ENCODE measurements at places on chromosomes 1 and 21. TPM values are rescaled to one million over a fixed set of nuclear protein-coding genes. Genes with fewer than 3 reads are reported as not detected.

DNA sequence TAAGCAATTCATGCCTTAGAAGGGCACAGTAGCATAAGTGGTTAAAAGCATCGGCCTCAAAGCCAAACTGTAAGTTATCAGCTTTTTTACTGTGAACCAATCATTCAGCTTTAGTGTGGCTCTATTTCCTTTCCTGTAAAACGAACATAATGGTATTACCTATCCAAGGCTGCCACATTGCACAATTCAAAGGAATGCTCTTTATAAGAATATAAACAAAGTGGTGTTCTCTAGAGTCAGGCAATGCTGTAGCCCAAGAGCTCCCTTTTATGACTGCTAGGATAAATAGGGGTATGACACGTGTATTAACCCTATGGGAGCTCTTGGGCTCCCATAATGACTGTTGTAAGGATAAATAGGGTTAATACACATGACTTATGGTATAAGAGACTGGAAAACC is 25.4 kb downstream of the INTS7 start:
- H3K4me1 ChIP-seq: peaks cover 12% of the 10 kb centered on the region
- H3K27ac ChIP-seq: no peak overlapping the region
- DNase-seq: no peak
- peaks cover 8% of the 10 kb centered on the region for H3K36me3 ChIP-seq

DNA sequence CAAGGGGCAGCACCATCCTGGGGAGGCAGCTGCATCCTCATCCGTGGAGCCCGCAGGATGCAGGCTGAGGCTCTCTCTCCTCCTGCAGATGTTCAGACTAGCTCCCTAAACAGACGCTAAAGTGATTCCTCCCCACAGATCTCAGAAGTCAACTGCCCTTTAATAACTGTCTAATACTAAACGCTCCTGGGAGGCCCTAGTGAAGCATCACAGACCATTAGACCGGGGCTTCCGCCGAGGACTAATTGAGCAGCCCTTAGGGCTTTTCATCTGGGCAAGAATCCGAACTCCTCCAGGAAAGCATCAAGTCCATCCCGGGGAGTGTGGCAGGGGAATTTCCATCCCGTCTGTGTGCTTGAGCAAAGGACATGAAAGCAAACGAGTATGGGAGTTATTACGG is 40.4 kb downstream of the PRDM16 start:
- H3K27ac ChIP-seq: no peak overlapping the region
- H3K4me1 ChIP-seq: no peaks in the 10 kb centered on the region
- DNase-seq: no peak
- no peaks in the 10 kb centered on the region for H3K36me3 ChIP-seq
- peaks cover 11% of the 10 kb centered on the region for H3K27me3 ChIP-seq

DNA sequence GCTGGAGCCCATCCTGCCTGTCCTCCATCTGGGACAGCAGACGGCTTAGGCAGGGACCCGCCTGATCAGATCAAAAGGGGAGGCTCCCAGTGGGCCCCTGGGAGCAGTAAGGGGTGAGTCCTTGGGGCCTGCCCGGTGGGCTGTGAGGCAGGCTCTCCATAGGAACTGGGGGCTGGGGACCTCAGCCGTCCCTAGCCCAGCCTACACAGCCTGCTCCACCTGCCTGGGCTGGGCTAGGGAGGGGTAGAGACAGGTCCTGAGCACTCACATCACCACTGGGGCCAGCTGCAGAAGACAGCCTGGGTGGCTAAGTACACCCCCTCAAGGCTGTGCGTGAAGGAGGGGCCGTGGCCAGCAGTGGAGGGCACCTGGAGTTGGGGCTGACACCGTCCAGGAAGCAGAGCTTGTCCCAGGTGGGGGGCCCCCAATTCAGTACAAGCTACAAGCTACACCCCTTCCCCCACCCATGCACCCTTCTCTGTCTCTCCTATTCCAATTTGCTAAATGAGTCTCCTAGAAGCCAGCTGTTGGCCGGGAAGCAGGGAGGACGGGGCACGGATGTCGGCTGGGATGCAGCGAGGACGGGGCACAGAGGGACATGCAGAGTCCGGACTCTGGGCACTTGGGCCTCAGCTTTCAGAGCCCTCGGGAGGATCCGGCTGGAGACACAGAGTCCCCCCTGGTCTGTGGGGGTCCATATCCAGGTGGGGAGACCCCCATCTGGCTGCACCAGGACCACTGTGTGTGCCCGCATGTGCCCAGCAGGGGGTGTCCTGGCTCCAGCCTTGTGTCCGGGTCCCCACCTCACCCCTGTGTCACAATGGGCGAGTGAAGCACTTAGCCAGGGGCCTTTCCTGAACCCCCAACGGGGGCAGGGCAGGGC is 1.7 kb downstream of the ISG15 start:
- H3K27me3 ChIP-seq: no peaks in the 10 kb centered on the region
- peaks cover 18% of the 10 kb centered on the region for H3K4me1 ChIP-seq
- H3K4me3 ChIP-seq: peak overlapping the region; percentile 98

DNA sequence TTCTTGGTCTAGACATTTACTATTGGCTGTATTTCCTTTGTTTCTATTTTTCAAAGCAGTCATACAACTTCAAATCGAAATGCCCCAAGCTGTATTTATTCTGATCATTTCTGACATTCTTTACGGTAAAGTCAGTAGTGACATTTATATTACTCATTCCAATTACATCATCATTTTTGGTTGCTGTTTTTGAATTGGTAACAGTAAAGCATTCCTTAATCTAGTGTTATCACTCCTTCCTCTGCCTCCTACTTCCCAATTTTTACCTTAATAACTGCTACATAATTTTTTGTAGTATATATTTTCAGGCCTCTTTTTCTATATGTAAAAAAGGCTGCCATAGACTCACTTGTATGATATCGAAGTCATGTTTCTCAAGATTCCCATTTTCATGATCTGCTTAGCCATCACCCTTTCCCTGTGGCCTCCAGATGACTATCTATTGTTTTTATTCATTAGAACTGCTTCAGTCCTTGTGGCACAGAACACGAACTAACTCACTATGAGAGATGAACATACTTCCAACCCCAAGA is 167.2 kb downstream of the RUNX1 start:
- H3K27me3 ChIP-seq: no peaks in the 10 kb centered on the region
- peaks cover 3% of the 10 kb centered on the region for H3K36me3 ChIP-seq
- H3K4me3 ChIP-seq: peak overlapping the region; percentile 19
- no peak for DNase-seq
- H3K27ac ChIP-seq: peak overlapping the region; percentile 100

- no peak for DNase-seq
- no peaks in the 10 kb centered on the region for H3K36me3 ChIP-seq
- no peak overlapping the region for H3K4me3 ChIP-seq
- no peaks in the 10 kb centered on the region for H3K27me3 ChIP-seq
Observed at GRCh38 chr1:216210081-216210480, 213.2 kb downstream of the USH2A start.

GRCh38 chr1:94115254-94115899 is 5.6 kb downstream of the ABCA4 start:
- H3K27me3 ChIP-seq: peaks cover 53% of the 10 kb centered on the region
- no peak for DNase-seq
- no peak overlapping the region for H3K27ac ChIP-seq
- H3K36me3 ChIP-seq: no peaks in the 10 kb centered on the region
- no peaks in the 10 kb centered on the region for H3K4me1 ChIP-seq

Gene ENAH
- total RNA-seq: 0.73 TPM

Gene LHX8
- total RNA-seq: not detected

Gene MFAP2
- not detected for total RNA-seq

Gene SPRR3
- not detected for total RNA-seq

Gene JTB
- 88.1 TPM for total RNA-seq

Measured in T-helper 17 cell (primary cell).